ENCODE measurements at places on chromosomes 3 and 15.
A peak's percentile ranks its signal among the peaks of the same experiment; 100 is the strongest.

DNA sequence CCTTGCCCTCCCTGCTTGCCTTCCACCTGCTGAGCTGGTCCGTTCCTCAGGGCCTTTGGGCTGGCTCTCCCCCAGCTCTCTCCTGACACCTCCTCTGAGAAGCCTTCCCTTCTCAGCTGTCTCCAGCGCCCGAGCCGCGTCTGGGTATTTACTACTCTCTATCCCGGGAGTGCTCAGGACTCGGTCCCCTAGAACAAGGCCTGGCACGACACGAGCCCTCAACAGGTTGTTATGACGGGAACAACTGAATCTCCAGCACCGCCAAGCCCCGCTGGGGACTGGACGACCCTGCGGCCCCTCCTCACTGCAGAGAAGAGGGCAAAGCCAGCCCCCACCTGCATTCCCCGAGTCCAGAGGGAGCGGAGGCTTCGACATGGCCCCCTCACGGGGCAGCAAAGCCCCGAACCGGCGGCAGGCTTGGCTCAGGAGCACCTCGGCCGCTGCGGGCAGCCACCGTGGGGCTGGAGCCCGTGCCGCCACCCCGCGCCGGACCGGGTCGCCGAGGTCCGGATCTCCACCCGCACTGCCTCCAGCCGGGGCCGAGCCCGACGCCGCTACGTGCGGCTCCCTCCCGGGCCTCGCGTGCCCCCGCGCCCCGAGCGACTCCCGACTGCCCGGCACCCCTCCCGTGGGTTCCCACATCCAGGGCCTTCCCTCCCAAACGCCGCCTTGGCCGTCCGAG is 792 bp downstream of the TPRA1 start:
- peak; percentile 53 for DNase-seq

DNA sequence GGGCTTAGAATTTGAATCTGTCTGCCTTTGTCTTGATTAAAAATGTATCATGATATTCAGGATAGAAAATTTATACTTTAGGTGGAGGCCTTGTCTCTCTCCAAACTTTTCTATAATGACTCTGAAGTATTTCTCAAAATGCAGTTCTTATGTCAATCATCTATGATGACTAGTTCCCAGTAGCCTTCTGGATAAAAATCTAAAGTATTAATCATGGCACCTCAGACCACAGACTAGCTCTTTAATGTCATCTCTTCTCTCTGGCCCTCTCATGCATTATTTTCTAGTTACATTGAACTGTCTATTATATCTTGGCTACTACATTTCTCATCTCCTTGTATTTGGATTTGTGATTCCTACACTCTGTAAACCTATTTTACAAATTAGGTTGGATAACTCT is 96.9 kb downstream of the ZPLD1 start:
- DNase-seq, result peak; percentile 70

DNA sequence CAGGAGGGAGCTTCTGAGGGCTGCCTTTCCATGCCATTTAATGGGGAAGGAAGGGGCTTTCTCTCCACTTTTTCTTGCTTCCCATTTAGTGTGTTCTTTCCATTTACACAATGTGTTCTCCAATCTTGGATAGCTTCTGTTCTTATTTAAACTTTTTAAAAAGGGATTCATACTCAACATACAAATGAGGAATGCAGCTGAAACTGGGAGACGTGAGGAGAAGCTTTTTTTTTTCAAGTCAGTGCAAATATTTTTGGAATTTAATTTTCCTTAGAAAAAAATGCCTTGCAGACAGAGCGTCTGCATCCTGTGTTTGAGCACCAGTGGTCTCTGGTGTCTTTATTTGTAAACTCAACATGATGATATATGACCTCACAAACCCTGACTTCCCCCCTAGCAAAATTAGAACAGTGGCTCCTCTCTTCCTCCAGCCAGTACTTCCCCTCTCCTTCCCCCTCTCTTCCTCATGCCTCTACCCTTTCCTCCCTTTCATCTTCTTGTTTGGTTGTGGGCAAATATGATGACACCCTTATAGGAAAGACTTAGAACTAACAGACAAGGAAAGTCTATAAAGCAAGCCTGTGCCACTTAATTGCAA is 48.1 kb upstream of the PCSK6 start:
- no peak for DNase-seq

DNA sequence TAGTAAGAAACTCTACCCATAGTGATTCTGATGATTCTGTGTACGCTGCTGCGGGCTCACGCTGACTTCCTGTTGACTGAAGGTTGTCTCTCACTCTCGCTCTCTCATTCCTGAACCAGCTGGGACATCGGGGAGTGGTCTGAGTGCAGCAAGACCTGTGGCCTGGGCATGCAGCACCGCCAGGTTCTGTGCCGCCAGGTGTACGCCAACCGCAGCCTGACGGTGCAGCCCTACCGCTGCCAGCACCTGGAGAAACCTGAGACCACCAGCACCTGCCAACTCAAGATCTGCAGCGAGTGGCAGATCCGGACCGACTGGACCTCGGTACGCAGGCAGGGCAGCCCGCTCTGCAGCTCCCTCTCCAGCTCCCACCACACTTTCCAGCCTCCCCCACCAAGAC is 63.6 kb upstream of the NR2E3 start:
- DNase-seq, result no peak

DNA sequence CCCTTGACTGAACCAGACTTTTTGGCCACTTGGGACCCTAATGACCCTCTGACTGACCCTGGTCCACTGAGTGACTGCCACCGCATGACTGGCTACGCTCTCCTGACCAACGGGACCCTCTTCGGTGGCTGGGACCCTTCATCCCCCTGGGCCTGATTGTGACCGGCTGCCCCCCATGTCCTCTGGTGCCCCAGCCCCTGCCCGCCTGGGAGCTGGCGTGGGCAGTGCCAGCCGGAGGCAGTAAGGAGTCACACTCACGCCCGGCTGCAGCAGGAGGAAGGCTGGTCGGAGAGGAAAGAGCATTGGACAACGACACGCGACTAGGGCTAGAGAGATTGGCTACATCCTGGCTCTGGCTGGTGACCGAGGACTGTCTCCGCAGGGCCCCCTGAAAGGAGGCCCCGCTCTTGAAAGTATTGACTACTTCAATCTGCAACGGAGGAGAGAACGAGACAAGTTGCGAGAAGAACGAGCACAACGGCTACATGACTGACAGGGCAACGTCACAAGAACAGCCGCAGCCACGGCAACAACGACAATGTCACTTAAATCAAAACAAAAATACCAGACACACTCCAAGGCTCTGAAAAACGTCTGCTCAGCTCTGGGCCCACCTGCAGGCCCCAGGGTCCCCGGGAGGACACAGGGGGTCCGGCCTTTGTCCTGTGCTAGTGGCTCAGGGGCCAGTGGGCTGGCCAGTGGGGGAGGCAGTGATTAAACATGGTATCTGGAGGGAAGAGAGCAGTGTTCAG is 15.1 kb upstream of the SEC13 start:
- DNase-seq, result no peak

Measured in ELR (cell line).